Neural progenitor cell (in vitro differentiated cells): ENCODE measurements at places on chromosomes 11 and 22. TPM values are rescaled to one million over a fixed set of nuclear protein-coding genes. Genes with fewer than 3 reads are reported as not detected.
A peak's percentile ranks its signal among the peaks of the same experiment; 100 is the strongest.

The HMOX1 gene
- total RNA-seq, result 2.4 and 6.5 TPM in 2 replicates

The AP5B1 gene
- total RNA-seq, result 3.6 and 13.8 TPM in 2 replicates

The KREMEN1 gene
- 1.4 and 1.9 TPM in 2 replicates for total RNA-seq

DNA sequence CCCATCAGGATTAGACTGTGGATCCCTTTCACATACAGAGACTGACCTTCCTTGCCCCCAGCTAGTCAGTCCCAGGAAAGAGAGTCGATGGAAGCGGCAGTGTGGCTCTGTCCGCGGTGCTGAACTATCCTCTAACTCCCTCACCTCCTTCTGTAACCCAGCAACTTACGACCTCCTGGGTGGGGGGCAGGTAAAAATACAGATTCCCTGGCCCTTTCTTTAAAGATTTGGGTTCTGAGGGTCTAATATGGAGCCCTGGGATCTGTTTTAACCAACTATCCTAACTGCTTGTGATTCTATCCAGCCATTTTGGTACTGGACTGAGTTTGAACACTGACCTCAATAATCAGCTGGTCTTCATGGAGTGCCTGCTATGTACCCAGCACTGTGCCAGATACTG lies 23.2 kb downstream of the MFNG start:
- H3K4me1 ChIP-seq, result peaks cover 9% of the 10 kb centered on the region
- H3K27ac ChIP-seq, result no peak overlapping the region
- peak; percentile 86 for DNase-seq
- peaks cover 7% of the 10 kb centered on the region for H3K27me3 ChIP-seq
- no peaks in the 10 kb centered on the region for H3K36me3 ChIP-seq
- H3K4me3 ChIP-seq, result no peak overlapping the region

The BAIAP2L2 gene
- total RNA-seq, result 0.86 and 2.6 TPM in 2 replicates
